LNCaP clone FGC (cell line): ENCODE measurements at places on chromosomes 16 and 17.
A peak's percentile ranks its signal among the peaks of the same experiment; 100 is the strongest.

- no peak for DNase-seq
Observed at GRCh38 chr16:64711596-64711995, 410.3 kb downstream of the CDH11 start.

DNA sequence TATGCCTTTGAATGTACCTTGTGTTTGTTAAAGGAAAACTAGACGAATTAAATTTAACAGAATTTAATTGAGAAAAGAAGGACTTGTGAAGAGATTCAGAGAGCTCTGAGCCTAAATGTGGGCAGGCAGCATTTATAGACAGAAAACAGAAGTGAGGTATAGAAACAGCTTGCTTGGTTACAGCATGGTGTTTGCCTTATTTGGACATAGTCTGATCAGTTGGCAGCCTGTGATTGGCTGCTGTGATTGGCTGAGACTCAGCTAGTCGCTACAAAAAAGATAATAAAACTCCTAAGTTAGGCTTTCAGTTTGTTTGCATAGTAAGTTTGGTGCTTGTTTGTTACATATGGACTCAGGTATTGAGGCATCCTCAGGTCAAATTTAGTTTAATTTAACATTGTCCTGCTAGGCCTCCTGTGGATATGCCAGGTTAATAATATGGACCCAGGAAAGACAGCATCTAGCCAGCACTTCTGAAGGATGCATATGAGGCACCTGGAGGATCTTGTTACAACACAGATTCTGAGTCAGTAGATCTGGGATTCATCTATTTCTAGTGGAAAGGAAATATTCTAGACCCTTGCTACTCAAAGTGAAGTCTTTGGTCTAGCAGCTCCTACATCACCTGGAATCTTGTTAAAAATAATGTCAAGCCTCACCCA is 43.4 kb downstream of the SLFN5 start:
- DNase-seq = peak; percentile 94

DNA sequence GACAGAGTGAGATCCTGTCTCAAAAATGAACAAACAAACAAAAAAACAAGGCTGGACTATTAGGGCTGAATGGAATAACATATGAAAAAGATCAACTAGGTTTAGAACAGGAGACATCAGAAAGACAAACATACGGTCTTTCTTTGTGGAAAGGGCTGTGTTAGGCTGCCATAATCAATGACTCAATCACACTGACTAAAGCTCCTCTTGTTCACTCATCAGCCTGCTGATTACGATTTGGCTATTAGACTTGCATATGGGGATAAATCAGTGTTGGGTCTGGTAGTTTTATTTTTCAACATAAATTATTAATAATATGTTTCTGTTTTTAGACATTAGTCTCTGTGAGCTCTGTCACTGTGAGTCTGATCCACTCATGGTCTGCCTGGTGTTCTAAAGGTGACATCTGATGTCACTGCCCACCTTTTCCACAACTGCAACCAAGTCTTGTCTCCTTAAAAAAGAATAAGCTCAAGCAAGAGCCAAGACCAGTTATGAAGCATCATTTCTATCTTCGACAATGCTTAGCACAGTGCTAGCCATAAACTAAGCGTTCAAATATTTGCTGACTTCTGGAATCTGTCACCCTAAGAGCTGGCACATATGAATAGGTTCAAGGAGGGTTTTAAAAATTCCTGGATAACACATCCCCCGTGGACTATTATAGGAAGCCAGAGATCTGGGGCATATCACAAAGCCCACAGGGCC is 10.2 kb downstream of the CFAP20 start:
- DNase-seq = no peak

- no peak for DNase-seq
Observed at GRCh38 chr16:70529051-70529777, 5.6 kb downstream of the SF3B3 start.

GRCh38 chr16:88772871-88773811 is 11.9 kb downstream of the PIEZO1 start:
- no peak for DNase-seq

- DNase-seq = no peak
Observed at GRCh38 chr17:60652454-60653247, 25.0 kb upstream of the BCAS3 start.

- no peak for DNase-seq
Observed at GRCh38 chr17:81228834-81229665, 6.3 kb upstream of the CEP131 start.

DNA sequence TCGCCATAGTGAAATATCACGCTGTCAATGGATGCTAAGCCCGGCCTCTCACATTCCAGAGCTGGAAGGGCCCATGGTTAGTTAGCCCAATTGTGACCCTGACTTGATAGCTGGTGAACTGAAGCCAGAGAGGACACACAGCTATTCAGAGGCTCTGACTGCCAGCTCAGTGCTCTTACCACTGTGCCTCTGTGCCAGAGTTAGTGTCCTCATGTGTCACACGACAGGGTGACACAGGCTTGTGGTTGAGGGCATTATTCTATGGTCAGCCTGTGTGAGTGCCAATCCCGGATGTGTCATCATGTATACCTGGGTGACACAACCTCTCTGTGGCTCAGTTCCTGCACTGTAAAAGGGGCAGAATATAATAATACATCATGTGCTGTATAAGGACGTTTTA is 2.5 kb upstream of the MT1X start:
- no peak for DNase-seq

DNA sequence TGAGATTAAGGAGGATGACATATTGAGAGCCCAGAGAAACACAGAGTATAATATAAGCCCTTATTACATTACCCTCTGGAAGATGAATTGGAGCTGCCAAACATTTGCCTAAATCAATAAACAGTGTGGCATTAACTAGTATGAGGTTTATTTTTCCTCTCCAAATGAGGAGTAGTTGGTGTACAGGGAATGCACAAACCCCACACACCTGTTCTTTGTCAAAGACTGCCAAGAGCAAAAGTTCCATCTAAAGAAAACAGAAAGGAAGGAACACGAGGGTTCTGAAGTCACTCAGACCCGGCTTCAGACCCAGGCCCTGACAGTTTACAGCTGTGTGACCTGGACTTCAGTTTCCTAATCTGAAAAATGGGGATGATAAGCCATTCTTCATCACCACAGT is 138.1 kb downstream of the SHISA9 start:
- no peak for DNase-seq

GRCh38 chr17:77419547-77420094 is 278.9 kb downstream of the SEC14L1 start:
- no peak for DNase-seq

DNA sequence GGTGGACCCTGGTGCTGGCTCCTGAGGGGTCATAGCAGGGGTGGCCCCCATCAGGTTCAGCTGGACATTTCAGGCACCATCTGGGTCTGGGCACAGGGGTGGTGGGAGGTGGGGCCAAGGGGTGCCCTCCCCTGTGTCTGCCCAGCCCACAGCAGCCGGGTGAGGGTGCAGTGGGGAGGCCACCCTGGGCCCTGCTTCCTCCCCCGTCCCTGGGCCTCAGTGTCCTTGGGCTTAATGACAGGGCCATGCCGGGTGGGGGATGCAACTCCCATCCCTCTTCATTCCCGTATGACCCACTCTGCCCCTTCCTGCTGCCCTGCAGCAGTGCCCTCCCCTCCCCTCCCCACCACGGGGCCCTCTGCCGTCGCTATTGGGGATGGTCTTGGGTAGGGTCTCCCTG is 10.7 kb downstream of the CPNE7 start:
- DNase-seq = no peak

DNA sequence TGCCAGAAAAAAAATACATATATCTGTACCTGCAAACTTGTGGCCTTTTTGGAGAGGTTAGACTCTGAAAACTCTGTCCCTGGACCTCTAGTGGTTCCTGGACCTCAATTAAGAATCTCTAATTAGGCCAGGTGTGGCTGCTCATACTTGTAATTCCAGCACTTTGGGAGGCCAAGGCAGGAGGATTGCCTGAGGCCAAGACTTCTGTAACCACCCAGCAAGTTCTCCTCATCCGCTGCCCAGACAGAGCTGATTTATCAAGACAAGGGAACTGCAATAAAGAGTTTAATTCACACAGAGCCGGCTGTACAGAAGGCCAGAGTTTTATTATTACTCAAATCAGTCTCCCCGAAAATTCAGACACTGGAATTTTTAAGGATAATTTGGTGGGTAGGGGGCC is 4.2 kb downstream of the ASPA start:
- no peak for DNase-seq

GRCh38 chr16:52928955-52929354 is 123.7 kb downstream of the CHD9NB start:
- DNase-seq = no peak
